ENCODE measurements at places on chromosomes 16 and 17.

DNA sequence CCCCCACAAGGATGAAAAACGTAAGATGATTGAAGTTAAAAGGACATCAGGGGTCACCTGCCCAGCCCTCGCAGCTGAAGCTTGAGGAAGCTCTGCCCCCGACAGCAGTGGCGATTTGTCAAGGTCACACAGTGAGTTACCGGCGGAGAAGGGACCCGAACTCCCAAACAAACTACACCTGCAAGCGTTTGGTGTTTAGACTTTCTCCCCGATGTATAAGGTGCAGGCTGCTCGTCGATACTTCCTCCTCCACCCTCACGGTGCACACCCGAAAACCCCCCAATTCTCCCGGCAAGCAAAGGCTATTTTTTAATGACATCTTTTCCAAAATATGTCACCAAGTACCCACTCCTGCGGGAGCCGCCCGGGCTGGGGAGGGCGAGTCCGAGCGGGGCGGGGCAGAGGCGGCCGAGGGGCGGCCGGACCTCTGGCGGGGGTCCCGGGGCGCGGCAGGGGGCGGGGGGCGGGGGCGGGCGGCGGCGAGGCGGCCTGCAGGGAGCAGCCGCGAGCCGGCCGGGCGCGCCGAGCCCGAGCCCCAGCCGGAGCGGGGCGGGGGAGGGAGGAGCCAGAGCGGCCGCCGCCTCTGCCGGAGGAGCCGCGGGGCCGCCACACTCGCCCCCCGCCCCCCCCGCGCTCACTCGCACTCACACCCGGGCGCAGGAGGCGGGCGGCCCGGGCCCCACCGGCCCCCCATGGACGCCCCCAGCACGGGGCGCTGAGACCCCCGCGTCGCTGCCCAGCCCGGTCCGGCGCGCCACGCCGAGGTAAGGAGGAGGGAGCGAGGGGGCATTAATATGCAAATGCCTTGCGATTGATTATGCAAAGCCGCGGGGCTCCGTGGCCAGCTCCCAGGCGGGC is at the start of gene THRA:
TSS of gene THRA (plus strand) at position 637 of the 858 bp plus-strand sequence. CDS start 11,524 bp downstream, outside the sequence.
- DNase-seq, result peak; percentile 55

GRCh38 chr17:15319452-15320010 is 21.9 kb downstream of the TEKT3 start:
- no peak for DNase-seq

- no peak for DNase-seq
Observed at GRCh38 chr17:80882926-80883685, 108.5 kb upstream of the CHMP6 start.

GRCh38 chr17:2672026-2672425 is 39.5 kb downstream of the CLUH start:
- DNase-seq, result no peak

- DNase-seq, result no peak
Observed at GRCh38 chr16:82157836-82158235, 12.2 kb downstream of the MPHOSPH6 start.

GRCh38 chr17:82583720-82584234 is 64.2 kb downstream of the FOXK2 start:
- no peak for DNase-seq

- DNase-seq, result peak; percentile 73
Observed at GRCh38 chr16:2983706-2984136, 3.5 kb upstream of the PKMYT1 start.

DNA sequence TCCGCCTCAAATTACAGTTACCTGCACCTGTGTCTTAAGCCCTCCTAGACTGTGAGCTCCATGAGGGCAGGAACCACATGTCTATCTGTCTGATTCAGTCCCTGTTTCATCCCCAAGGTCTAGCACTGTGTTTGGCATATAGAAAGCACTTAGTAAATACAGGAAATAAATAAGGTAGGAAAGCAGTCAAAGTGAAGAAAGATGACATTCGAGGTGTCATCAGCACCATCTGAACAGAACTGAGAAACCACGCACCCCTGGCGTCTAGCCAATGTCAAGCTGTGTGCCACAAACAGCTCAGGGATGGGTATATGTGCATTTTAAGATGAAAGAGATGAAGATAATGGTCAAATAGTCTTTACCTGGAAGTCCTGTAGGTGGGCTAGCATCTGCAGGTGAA is 79.6 kb upstream of the ATP2A3 start:
- DNase-seq, result no peak

DNA sequence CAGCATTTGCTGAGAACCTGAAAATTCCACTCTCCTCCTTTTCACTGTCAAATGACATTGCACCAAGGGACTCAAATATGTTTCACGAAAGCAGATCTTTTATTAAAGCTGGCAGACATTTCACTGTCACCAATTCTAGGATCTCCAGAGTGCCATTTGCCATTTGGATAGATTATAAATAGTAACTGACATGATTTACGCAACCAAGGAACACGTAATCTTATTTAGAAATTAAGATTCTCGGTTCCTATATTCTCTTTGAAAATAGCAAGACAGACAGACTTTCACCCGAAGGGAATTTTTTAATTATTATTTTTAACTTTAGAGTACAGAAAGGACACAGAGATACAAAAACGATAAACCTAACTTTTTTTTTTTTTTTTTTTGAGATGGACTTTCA is 49.6 kb downstream of the ANKFY1 start:
- DNase-seq, result no peak

DNA sequence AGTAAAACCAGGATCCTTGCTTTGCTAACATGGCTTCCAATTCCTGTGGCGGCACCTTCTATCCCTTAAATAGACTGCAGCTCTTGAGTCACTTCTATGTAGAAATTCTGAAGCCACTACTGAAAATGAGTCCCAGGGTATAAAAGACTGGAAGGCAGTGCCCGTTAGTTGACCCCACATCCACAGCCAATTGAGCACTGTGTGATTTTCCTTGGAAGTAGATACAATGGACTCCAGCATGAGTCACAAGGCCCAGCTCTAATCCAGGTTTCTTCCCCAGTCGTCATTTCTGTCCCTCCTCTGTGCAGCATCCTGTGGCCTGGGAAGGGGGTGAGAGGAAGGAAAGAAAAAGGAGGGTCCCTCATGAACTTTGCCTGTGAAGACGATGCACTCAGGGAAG is 69.5 kb downstream of the HLF start:
- no peak for DNase-seq

DNA sequence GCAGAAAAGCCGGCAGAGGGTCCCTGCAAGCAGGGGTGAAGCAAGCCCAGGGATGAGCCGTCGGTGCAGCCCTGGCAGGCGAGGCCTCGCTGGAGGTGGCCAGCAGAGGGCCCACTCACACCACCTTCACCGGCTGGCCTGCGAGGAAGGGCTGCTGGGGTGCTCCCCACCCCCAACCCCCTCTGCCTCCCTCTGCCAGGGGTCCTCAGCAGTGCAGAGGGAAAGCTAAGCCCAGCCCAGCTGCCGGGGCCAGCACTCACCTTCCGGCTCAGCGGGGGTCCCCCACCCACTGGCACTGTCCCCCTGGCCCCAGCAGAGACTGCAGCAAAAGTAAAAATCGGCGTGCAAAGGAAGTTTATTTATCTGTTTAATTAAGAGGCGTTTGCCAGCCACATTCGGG is 113.4 kb downstream of the ENGASE start:
- DNase-seq, result no peak

DNA sequence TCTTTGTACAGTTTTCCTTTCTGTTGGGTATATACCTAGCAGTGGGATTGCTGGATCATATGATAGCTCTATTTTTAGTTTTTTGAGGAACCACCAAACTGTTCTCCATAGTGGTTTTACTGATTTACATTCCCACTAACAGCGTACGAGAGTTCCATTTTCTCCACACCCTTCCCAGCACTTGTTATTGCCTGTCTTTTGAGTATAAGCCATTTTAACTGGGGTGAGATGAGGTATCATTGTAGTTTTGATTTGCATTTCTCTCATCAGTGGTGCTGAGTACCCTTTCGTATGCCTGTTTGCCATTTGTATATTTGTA is 887 bp upstream of the EVI2B start:
- DNase-seq, result no peak

DNA sequence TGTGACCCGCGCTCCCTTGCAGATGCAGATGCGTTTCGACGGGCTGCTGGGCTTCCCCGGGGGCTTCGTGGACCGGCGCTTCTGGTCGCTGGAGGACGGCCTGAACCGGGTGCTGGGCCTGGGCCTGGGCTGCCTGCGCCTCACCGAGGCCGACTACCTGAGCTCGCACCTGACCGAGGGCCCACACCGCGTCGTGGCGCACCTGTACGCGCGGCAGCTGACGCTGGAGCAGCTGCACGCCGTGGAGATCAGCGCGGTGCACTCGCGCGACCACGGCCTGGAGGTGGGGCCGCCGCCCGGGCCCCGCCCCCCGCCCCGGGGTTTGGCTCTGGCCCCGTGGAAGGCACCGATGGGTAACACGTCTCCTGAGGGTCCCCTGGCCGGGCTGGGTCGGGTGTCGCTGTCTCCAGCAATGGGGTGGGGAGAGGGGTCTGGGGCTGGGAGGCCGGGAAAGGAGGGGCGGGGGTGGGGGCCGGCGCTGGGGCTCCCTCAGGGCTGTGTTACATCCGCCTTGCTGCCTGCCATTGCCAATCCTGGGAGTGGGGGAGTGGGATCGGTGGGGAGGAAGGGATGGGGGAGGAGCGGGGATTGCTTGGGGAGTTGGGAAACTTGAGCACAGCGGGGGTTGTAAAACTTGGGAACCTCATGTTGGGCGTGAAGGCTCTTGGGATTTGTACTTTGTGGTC is 737 bp downstream of the NUDT16L1 start:
- no peak for DNase-seq

- DNase-seq, result no peak
Observed at GRCh38 chr16:29156511-29156910, 171.7 kb downstream of the LAT start.

GRCh38 chr17:75442168-75443103 is 14.0 kb upstream of the TMEM94 start:
- DNase-seq, result no peak

GRCh38 chr17:17852930-17853329 is 16.1 kb upstream of the SREBF1 start:
- no peak for DNase-seq

- no peak for DNase-seq
Observed at GRCh38 chr16:72191551-72191950, 19.6 kb upstream of the PMFBP1 start.

DNA sequence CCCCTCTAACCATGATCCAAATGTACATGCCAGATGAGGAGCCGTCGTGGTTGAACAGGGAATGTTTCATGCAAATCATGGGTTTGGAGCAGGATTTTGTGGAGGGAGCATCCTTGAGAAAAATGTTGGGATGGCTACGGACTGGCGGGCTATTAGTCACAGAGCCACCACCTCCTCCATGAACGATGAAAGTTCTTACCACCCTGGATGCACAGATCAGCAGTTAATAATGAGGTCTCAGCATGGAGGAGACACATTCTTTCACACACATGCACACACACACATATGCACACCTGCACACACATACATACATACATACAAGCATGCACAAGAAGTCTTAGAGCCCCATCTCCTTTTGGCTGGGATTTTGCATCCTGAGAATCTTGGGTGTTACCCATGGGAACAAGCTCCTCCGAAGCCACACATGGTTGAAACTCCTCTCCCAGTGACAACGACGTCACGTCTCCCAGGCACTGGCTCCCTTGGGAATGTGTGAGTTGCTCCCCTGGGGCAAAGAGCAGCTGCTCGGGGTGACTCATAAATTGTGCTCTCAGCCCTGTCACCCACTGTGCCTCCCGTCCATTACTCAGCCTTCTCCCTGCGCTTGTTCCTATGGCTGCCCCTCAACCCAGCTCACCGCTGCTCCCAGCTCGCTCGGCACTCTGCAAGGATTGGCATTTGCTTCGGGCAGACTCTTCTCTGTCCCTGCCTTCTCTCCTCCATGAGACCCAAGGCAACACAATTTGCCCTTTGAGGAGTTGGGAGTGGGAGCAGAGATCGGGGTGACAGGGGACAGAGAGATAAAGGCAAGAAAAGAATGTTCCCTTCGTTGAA is 344.6 kb downstream of the SOX9 start:
- no peak for DNase-seq

GRCh38 chr16:71479420-71479819 is 9.7 kb downstream of the ZNF19 start:
- no peak for DNase-seq
